Activated CD4-positive, CD25-positive, alpha-beta regulatory T cell treated with anti-CD3 and anti-CD28 coated beads, Interleukin-2, amount 50 U/mL, for 16 hours (primary cell): ENCODE measurements at places on chromosomes 16 and 17.

DNA sequence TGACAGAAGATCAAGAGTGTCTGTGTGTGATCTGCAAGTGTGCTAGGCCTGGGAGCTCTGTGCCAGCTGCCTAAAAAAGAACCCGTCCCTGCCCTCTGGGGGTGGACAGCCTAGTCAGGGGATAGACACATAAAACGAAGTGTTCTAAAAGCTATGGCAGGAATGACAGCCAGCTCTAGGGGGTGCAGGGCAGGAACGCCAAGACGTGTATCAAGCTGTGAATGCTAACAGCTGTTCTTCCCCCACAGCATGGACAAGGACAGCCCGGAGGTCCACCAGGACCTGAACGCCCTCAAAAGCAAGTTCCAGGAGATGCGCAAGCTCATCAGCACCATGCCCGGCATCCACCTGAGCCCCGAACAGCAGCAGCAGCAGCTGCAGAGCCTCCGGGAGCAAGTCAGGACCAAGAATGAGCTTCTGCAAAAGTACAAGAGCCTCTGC lies 5.1 kb downstream of the RASD1 start:
- no peak for DNase-seq

DNA sequence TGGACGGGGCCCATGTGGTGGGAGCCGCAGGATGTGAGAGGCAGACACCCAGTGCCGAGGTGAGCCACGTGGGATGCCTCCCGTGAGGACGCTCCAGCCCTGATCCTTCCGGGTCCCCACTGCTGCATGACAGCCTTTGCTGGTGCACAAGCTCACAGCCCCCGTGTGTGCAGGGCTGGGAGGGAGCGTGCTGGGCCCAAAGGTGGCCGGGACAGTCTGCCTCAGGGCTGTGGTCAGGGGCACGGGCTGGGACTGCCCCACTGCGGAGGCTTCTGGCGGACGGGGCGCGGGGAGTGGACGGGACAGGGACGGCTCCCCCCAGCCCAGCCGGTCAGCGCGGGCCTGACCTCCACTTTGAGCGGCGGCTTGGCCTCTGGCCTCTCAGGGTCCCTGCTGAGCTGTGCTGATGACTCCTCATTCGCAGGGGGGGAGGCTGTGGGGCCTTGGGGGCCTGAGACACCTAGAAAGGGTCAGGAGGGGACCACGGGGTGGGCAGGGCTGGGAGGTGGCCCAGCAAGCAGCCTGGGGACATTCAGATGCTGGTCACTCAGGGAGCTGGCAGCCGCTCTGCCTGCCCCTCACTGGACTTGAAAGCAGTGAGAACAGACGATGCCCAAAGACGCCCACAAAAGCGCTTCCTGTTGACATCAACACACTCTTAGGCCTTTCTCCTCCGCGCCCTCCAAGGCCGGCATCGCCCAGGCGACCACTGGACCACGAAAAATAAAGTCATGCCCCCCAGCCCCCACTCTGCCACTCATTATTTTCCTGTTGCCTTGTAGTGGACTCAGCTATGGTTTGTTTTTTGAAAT lies 9.3 kb upstream of the METRNL start:
- DNase-seq = no peak

DNA sequence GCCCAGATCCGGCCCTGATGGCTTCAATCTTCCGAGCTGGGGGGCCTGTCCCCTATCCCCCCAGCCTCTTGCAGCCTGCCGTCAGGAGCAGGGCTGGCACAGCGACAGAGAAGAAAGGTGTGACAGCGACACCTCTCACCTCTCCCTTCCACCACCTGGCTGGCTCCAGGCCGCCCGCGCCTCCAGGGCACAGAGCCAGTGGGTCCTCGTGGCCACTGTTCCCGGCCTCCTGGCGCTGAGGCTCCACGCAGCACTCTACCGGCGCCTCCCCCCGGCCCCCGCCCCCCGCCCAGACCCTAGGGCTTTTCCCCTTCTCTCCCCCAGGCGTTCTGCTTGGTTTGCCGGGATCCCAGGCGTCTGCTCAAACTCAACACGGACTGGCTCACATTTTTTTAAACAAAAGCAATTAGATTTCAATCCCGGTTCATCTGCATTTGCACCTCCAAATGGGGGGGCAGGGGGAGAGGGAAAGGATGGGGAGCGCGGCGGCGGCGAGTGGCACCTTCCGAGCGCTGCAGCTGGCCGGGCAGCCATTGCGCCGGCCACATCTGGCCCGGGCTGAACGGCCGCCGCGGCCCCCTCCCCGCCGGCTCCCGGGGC lies 12.8 kb upstream of the CBX8 start:
- no peak for DNase-seq

- DNase-seq = no peak
Measured at GRCh38 chr17:19255279-19255678, 18.1 kb downstream of the EPN2 start.

DNA sequence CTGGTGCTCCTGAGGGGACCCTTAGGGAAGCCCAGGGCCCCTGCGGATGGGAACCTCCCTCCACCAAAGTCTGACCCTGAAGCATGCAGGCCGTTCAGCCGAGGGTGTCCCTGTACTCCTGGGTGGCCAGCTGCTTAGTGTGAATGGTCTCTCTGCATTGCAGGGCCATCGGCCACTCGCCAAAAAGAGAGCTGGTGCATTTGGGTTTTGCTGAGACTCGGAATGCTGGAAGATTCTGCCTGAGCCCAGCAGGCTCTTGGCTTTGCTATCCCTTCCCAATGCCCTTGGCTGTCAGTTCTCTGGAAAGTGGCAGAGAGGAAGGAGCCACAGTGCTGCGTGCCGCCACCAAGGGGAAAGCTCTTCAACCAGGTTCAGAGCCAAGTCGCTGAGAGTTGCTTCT lies 2.8 kb downstream of the MEOX1 start:
- no peak for DNase-seq

GRCh38 chr17:60106340-60107059 lies 27.8 kb upstream of the HEATR6 start:
- DNase-seq = no peak

- no peak for DNase-seq
Measured at GRCh38 chr17:64259922-64260321, 3.1 kb downstream of the TEX2 start.

DNA sequence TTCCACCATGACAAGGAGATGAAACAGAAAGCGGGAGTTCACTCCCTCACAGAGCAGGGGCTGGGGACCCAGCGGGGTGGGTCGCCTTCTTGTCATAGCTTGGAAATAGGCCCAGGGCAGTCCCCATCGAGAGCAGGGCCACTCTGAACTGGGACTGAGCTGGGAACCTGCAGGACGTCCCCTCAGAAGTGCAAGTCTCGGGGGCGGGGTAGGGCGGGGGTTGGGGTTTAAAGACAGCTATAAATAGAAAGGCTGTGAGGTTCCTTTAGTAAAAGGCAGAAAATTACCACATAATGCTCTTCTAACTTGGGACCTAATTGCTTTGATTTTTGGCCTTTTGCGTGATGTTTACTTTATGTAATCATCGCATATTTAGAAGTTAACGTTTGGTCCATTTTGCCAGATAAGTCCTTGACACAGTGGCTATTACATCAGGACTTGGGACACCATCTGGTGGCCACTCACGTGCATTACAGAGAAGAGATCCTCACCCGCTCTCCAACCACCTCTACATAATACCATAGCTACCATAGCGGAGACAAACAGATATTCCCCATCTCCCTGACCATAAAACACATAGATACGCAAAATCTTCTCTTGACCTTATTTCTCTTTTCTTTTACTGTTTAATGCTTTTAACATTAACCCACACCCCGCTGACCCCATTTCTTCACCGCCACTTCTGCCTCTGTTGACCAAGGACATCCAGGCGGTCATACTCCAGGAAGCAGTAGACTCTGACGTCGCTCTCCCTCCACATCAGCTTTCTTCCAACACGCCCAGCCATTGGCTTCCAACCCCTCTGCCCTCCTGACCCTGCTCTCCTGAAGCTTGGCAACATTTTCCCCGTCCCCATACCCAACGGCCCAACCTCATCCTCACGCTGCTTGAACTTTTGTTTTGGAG lies 27.5 kb upstream of the PIK3R6 start:
- DNase-seq = no peak

- DNase-seq = no peak
Measured at GRCh38 chr17:80485846-80486245, 9.4 kb upstream of the NPTX1 start.

DNA sequence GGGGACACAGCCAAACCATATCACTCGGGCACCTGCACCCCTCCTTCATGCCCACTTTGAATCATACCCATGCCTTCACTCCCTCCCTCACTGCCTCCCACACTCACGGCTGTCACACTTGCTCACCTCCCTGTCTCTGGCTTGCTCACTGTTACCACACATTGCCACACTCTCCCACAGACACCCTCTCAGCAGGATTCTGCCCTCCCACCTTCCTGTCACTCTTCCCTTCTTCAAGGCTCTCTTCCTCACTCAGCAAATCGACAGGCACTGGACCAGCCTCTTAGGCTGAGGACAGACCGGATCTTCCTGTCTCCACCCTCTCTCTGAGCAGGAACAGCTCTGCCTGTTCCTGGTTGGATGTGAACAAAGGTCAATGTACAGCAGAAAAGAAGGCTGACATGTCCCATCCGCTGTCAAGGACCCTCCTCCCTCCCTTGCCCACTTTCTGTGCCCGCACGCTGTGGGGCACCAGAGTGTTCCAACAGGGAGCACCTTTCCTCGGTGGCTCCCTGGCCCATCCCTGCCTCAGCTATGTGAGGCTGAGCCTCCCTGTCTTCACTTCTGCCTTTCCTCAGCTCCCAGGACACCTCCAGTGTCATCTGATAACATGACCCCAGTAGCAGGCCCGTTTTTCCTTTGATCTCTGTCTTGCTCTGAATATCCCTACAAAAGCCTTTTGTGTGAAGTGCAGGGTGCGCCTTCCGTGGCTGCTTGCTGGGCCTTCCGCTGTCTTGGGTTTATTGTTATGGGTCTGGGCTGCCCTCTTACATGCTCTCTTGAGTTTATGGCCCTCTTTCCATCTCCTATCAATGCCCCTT lies 47.0 kb downstream of the CCDC182 start:
- DNase-seq = no peak

DNA sequence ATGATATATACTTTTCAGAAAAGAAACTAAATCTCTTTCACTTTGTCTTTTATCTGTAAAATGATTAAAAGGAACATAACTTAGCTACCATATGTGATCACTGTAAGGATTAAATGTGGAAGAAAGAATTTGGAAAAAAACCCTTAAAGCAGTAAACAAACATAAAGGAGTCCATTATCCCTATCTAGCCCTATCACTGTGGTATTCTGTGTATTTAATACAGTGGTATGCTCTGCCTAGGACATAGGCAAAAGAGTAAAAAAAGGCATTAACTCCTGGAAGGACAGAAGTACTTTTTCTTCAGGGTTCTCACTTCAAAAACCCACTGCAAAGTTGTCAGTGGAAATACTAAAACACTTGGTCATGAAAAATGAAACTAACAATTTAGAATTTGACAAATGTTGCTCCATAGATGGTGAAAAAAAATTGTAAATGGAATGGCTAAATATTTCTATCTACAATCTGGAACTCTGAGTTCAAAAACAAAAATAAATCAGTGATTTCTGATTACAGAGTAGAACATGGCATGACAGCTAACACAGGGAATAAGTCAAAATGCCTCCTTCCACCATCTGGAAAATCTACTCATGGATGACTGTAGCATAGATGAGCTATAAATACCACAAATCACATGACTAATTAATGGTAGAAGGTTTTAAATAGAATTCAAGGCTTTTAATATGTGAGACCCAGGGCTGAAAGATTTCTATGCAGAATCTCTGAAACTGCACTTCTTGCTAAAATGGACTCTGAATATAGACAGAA lies 140.1 kb downstream of the ITFG1 start:
- no peak for DNase-seq

GRCh38 chr17:75034236-75034908 lies 12.4 kb downstream of the ATP5PD start:
- peak; percentile 69 for DNase-seq

DNA sequence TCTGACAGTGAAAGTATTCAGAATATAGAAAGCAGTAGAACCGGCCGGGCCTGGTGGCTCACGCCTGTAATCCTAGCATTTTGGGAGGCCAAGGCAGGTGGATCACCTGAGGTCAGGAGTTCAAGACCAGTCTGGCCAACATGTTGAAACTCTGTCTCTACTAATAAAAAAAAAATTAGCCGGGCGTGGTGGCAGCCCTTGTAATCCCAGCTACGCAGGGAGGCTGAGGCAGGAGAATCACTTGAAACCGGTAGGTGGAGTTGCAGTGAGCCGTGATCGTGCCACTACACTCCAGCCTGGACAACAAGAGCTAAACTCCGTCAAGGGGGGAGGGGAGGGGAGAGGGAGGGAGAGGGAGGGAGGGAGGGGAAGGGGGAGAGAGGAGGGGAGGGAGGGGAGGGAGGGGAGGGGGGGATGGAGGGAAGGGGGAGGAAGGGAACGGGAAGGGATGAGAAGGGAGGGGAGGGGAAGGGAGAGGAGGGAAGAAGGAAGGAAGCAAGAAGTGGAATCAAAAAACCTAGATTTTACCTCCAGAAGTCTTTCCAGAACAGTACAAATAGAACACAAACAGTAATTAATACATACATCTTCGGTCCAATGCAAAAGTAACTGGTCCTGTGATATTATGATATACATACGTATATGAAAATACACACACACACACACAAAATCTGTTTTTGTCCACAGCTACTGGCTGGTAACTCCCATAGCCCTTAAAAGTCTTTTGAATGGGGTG lies 10.9 kb upstream of the NT5C start:
- no peak for DNase-seq

DNA sequence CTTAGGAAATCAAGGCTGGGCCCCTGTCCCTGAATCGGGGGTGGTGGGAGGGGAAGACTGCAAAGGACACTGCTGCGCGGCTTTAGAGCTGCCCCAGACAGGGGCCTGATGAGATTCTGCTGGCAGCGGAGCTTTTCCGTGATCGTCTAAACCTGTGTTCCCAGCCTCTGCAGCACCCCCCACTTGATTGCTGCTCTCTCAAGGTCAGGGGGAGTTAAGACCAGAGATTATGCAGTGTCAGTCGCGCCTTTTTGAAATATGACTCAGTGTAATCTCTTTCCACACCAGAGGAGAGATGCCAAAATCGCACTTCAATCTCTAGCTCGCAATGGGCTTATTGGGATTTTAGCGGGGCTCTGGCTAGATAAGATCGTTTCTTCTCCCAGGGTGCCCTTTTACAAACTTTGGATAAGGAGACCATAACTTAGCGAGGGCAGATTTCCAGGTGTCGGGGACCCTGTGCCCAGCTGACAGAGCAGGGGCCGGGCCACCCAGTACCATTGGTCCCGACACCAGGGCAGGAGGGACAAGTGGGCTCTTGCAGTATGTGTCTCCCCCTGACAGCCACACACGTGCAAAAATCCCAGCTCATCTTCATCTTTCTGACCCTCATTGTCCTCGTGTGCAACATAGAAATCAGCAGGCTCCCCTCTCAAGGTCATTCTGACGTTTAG lies 87.0 kb downstream of the IRX3 start:
- DNase-seq = no peak

- no peak for DNase-seq
Measured at GRCh38 chr17:74528491-74529199, 2.6 kb downstream of the CD300LB start.

- no peak for DNase-seq
Measured at GRCh38 chr17:17204041-17204591, 2.0 kb downstream of the PLD6 start.

GRCh38 chr17:49739641-49740271 lies 24.2 kb downstream of the FAM117A start:
- peak; percentile 79 for DNase-seq

GRCh38 chr17:65312718-65313377 lies 175.7 kb downstream of the RGS9 start:
- DNase-seq = no peak
